Sciatic nerve (tissue), 2 donors: ENCODE measurements at places on chromosomes 13 and 19.

DNA sequence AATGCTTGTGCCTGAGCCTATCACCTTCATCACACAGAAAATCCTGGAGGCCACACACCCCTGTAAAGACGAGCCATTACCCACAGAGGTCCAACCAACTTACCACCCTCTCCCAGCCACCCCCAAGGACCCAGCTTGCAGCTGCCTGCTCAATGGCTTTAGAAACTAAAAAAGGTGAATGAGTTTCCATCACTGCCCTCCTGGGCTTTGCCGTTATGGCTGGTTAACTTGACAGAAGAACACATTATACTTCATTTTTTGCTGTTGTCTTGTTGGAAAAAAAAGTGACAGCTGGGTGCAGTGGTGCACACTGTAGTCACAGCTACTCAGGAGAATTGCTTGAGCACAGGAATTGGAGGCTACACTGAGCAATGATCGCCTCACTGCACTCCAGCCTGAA lies 17.4 kb upstream of the FEM1A start:
- no peak for DNase-seq

DNA sequence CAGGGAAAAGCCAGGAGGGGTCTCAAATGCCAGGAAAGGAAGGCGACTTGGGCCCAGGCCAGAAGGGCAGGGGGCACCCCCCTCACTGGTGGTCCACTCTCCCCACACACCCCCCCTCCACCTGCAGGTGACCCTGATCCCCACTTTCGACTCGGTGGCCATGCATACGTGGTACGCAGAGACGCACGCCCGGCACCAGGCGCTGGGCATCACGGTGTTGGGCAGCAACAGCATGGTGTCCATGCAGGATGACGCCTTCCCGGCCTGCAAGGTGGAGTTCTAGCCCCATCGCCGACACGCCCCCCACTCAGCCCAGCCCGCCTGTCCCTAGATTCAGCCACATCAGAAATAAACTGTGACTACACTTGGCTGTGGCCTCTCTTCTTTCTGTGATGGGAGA lies 14.9 kb downstream of the MAP1S start:
- no peak for DNase-seq

- DNase-seq, result no peak
These were observed 13.8 kb upstream of the CEACAM16 start for GRCh38 chr19:44684892-44685863.

GRCh38 chr13:111338841-111339240 lies 18.4 kb downstream of the TEX29 start:
- DNase-seq, result no peak

GRCh38 chr13:43838909-43839308 lies 40.6 kb downstream of the CCDC122 start:
- no peak for DNase-seq

DNA sequence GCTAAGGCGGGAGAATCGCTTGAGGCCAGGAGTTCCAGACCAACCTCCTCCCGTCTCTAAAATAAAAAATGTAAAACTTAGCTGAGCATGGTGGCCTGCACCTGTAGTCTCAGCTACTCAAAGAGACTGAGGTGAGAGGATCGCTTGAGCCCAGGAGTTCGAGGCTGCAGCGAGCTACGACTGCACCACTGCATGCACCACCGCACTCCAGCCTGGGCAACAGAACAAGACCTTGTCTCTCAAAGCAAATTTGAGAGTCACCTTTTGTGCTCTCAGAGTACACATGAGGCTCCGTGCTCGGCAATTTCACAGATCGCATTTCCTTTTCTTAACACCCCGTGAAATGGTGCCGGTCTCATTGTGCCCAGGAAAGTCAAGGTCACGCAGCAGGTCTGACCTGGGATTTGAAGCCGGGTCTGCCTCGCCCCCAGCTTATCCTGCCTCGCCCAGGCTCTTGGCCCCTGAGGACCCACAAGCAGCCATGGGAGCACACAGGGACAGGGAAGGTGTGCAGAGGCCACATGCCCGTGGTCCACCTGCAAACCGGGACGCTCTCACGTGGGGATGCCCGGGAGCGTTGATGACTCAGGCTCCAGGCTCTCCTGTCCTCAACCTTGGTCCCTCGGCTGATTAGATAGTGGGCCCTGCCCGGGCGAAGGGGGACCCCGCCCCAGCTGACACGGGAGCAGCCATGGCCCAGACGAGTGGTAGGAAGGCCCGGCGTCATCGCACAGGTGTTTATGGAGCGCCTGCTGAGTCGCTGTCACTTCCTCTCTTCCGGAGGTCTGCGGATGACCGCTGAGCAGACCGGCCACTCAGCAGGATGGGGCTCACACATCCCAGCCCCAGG lies 1.1 kb upstream of the SMIM24 start:
- DNase-seq, result no peak

- no peak for DNase-seq
These were observed 4.2 kb downstream of the C5AR1 start for GRCh38 chr19:47313754-47314295.

DNA sequence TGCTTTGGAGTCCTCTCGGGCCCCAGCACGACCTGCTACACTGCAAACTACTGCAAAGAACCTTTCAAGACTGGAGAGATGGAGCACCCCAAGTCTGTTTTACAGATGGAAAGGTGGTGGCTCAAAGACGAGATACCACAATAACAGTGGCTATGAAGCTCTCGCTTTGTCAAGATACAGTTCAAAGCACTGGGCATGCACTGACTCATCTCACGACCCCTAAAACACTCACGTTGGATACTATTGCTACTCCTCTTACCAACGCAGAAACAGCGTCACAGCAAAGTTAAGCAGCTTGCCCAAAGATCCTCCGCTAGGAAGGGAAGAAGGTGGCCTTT lies 24.0 kb upstream of the LAIR1 start:
- DNase-seq, result no peak

DNA sequence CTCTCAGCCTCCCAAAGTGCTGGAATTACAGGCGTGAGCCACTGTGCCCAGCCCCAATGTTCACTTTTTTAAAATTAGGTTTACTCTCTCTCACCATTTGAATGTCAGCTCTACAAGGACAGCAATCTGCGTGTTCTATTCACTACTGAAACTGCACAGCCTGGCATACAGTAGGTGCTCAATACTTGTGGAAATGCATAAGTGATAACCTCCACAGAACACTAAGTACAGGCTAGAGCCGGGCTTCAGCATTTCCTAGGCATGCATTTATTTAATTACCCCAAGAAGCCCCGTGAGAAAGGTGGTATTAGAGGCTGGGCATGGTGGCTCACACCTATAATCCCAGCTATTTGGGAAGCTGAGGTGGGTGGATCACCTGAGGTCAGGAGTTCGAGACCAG lies 33.1 kb upstream of the TNFAIP8L1 start:
- no peak for DNase-seq

GRCh38 chr13:113142876-113143275 lies 15.6 kb upstream of the PROZ start:
- DNase-seq, result no peak

DNA sequence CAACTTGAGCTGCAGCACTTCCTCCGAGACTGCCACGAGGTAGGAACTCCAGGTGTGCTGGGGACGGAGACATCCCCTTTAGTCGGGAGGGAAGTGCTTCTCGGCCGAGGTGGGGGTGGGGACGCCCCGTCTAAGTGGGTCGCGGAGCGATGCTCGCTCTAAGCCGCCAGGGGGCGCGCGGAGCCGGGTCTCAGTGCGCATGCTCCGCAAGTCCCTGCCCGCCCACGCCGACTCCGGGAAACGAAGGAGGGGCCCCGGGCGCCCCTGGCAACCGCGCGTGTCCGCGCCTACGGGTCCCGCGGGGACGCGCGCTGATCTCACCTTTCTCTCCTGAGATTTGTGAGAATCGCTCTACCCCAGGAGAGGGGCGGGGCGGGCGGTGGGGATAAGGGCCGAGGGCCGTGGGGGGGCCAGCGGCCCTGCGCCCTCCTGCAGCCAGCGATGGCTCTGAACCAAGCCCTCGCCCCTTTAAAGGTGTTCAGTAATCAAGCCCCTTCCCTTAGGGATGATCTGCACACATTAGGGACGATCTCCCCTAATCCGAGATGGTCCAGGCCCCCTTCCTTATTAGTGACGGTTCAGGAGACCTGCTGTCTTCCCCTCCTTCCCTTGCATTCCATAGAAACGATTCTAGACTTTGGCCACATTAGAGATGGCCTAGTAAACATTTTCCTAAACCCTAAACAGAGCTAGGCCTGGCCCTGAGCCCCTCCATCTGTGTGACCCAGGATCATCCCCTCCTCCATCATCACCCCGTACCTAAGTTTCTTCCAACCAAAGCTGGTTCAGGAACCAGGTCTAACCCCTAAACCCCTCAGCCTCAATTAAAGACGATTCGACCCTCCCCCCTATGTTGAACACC lies 47.3 kb upstream of the SHKBP1 start:
- DNase-seq, result peak; percentile 92

GRCh38 chr13:85654227-85654626 lies 145.0 kb downstream of the SLITRK6 start:
- no peak for DNase-seq

- DNase-seq, result no peak
These were observed 762.1 kb upstream of the ARGLU1 start for GRCh38 chr13:107329991-107330390.
